Right hindlimb (tissue), 1 donor: ENCODE measurements at places on chromosomes 1 and 21.

- no peak for DNase-seq
Measured at GRCh38 chr1:181659321-181659957, 176.1 kb downstream of the CACNA1E start.

- no peak for DNase-seq
Measured at GRCh38 chr1:106717591-106717990, 338.9 kb upstream of the PRMT6 start.

DNA sequence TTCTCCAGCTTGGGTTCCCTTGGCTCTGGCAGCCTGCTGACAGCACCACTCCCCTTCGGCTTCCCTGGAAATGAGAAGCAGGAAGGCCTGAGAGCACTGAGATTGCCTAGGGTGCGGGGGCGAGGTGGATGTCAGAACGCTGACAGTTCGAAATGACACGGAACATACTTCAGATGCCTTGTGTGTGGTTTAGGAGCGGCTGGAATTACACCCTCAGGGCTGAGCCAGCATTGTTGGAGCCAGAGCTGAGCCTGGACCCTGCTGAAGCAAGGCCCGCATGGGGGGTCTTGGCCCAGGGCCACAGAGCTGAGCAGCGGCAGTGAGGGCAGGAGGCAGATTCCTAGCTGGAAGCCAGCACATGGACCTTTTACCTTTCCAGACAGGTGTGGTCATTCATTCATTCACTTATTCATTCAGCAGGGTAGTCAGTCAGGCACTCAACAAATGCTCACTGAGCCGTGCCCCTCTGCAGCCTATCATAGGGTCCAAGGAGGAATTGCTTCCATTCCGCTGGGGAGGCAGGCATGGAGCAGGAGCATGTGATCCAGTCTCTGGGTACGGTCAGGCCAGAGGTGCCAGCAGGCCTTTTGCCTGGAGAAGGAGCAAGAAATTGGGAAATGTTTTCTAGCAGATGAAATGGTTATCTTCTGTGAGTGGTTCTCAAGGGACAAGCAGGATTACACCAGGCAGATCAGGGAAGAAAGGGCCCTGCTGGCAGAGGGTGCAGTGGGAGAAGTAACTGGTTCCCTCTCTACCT lies 6.6 kb upstream of the FOXE3 start:
- DNase-seq: peak; percentile 47

GRCh38 chr1:86453664-86454063 lies 15.1 kb upstream of the CLCA1 start:
- no peak for DNase-seq

DNA sequence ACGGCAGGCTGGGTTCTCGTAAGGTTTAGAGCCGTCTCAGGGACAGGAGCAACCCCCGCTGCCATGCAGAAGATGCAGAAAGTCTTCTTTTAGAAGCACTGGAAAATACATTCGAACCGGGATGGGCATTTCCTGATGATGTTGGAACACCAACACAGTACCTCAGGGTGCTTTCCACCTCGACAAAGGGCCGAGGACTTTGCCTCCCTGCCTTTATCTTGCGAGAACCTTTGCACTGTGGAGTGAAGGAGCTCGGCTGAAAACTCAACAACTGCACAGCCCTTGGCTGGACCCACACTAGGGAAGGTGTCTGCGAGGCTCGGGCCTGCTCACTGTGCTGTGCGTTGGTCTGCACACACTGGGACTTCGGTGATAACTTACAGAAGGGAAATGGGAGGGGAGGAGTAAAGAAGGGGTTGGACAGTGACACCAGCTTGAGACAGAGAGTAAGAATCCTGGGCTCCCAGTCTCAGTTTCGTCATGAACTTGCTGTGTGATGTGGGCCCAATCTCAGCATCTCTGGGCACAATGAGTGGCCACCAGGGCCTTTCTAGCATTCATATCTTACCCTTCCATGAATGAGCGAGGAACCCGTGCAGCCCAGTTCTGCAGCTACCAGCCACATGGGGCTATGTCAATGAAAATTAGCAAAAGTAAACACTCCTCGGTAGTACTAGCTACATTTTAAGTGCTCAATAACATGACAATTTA lies 18.2 kb downstream of the RCAN1 start:
- DNase-seq: no peak

GRCh38 chr1:4624801-4625200 lies 29.6 kb upstream of the AJAP1 start:
- DNase-seq: no peak

GRCh38 chr21:25608044-25608737 lies 910 bp upstream of the MRPL39 start:
- peak; percentile 88 for DNase-seq

DNA sequence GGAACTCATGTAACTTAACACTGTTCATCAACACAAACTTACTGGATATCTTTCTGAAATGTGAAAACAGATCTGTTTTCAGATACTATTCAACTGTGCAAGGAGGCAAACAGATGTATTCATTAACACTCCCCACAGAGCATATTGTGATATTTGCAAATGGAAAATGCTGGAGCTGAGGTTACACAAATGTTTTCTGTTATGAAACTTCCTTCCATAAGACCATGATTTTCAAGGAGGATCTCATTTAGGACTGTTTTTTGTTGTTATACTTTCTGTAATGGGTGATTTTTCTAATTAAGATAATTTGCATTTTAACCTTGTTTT lies 56.1 kb downstream of the GABPA start:
- DNase-seq: no peak

DNA sequence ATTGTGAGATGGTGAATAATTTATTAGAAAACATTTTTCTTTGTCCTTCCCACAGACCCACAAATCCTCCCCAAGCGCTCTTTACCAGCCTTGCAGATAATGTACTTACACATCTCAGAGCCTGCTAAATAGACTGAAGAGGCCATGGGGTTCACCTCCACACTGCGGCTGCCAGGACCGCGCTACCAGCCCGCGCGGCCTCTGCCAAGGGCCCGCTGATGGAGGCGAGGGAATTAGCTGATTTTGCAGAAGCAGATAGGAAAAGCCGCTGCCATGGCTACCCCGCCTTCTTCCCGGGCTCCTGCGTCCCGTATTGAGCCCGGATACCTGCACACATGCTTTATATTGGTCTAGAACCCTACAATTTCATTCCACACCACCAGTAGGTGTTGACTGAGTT lies 248.0 kb upstream of the FOXD3 start:
- no peak for DNase-seq

- no peak for DNase-seq
Measured at GRCh38 chr1:47617381-47618221, 179.8 kb downstream of the FOXD2 start.

DNA sequence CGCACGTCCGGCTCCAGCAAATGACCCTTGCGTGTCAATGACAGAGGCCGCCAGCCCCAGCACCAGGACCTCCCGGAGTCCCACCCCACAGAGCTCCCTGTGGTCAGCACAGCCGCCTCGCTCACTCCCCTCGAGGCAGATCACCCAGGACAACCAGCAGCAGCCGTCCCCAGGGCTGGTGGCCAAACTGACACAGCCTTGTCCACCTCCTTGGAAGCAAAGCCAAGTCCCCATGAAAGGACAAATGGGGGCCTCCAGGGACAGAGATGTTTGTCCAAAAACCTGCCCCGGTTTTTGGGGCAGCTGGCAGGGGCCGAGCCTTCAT lies 2.1 kb downstream of the KRTAP10-10 start:
- DNase-seq: no peak

GRCh38 chr1:228933753-228934152 lies 198.5 kb downstream of the RHOU start:
- no peak for DNase-seq

GRCh38 chr1:61301824-61302657 lies 219.7 kb downstream of the NFIA start:
- peak; percentile 50 for DNase-seq

DNA sequence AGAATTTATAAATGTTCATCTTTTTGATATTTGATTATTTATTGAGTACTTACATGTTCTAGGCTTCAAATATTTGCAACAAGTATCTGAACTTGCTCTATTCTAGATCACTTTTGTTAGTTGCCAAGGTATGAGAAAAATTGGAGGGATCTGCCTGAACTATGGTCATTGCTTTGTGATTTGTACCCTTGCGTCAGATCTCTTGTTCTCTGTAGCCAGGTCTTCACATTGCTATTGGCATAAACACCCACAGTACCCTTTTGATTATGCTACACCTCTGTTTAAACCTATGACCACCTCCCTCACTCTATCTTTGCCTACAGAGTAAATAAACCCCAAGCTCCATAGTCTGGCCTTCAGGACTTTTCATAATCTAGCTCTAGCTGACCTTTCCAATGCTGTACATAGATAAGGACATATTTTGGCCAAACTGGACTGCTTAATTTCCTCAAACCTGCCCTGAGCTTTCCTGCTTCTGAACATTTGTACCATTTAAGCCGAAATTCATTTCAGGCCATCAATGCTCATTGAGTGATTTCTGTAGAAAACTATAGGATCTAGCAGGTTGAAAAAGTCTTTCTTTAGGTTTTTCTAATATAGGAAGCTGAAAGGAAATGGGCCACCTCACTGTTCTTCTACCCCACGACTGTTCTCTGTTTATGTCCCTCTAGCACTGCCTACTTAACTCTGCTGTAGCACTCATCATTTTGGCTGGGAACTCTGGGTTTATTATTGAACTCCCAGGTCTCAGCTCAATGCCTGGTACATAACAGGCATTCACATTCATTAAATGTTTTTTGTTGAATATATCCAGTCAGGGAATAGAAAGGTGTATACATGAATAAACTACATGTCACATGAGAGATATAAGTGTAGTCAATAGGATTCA lies 84.9 kb downstream of the PPP1R12B start:
- no peak for DNase-seq

DNA sequence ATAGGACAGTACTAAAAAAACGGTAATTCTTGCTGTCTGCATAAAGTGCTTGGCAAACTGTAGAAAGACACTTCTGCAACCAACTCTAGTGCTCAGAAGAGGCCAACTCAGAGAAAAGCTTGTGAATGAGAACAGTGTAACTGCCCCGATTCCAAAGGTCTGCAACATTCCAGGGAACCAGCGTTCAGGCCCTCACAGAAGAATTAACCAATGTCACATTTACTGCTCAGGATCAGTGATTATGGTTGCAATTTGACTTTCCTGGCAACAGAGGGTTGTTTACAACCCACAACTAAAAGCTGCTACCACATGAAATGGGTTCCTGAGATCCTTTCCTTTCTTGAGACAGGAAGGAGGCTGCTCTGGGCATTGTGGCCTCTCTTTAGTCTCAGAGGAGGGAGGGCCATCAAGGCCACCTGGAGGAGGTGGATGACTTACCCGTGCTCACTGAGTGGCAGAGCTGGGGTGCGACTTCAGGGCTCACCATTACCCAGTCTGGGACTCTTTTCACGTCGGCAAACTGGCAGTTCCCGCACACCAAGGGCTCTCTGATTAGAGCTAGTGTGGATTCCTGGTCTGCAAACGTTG lies 15.3 kb downstream of the SRSF4 start:
- no peak for DNase-seq

DNA sequence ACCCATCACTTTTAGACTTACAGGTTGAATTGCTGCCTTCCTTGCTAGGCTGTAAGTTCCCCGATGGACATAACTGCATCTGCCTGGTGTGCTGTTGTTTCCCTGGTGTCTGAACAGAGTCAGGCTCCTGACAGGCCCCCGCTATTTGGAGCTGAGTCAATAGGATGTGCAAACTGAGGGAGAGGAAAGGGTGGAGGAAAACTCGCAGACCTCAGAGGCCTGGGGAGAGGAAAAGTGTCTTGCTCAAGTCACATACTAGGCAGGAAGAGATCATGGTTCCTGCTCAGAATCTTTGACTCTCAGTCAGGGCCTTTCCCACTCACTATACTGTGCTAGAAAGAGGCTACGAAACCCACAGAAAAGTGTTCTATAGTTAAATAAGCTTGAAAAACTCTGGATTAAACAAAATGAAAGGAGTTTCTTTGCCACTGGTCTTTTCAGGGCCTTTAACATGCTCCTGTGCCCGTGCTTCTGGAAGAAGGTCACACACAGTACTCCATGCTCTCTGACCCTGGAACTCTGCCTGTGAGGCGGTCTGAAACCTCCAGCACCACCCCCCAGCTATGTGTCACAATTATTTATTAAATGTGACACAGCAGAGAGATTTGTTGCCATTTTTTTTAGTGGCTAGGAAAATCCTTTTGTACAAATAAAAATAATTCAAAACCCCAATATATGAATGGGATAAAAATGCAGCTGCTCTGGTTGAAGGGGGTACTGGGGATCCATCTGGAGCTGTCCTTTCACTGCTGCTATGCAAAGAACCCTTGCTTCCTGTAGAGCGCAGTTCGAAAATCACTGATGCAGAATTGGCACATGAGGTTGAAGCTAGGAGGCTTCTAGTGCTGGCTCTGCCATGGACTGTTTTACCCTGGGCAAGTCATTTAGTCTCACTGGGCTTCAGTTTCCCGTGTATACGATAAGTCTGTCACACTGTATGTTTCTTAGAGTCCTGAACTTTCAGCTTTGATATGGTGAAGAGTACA lies 20.1 kb upstream of the CDCP2 start:
- DNase-seq: peak; percentile 34

DNA sequence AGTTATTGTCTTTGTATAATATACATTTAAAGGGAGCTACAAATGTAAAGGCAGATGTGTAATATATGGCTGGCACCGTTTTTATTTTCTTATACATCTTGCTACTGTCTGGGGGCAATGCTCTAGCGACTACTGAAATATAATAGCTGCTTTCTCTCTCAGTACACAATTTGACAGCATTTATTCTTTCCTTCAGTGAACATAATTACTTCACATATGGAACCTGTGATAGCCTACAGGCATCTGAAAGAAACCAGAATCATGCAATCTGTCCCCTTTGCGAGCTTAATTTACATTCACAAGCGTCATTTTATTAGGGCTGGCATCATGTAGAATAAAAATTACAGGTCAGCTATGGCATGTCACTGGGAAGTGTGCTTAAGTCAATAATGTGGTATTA lies 557.5 kb upstream of the PTBP2 start:
- DNase-seq: no peak

- DNase-seq: no peak
Measured at GRCh38 chr1:239647045-239647444, 260.7 kb downstream of the CHRM3 start.

GRCh38 chr1:28281608-28282425 lies 22.5 kb downstream of the SESN2 start:
- DNase-seq: no peak

DNA sequence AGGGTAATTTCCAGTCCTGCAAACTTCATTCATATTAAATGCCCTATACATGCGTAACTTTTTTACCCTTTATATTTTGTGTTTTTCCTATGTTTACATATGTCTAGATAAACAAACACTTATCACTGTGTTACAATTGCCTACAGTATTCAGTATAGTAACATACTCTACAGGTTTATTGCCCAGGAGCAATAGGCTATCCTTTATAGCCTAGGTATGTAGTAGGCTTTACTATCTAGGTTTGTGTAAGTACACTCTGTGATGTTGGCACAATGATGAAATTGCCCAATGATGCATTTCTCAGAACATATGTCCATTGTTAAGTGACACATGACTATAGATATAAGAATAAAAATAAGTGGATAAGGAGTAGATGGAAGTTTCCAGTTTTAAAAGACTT lies 345.5 kb upstream of the C1orf87 start:
- DNase-seq: no peak

GRCh38 chr1:47469390-47469759 lies 31.5 kb downstream of the FOXD2 start:
- DNase-seq: no peak
